GM12892 (cell line): ENCODE measurements at places on chromosomes 7 and 10.

DNA sequence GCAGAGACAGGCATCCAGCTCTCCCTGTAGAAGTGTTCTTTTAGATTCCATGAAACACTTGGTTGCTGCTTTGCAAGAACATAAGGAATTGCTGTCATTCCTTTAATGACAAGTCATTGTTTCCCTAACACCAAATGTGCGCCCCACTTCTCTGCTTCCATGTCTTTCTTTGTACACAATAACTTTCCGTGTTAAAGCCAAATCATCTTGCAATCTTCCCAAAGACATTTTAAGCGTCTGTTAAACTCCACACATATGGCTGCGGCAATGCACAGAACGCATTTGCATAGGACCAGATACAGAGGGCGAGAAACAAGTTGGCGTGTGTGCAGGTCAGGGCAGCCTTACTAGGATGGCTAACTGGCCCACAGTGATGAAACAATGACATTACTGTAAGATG is 399.3 kb upstream of the PRKCQ start:
- DNase-seq: no peak

DNA sequence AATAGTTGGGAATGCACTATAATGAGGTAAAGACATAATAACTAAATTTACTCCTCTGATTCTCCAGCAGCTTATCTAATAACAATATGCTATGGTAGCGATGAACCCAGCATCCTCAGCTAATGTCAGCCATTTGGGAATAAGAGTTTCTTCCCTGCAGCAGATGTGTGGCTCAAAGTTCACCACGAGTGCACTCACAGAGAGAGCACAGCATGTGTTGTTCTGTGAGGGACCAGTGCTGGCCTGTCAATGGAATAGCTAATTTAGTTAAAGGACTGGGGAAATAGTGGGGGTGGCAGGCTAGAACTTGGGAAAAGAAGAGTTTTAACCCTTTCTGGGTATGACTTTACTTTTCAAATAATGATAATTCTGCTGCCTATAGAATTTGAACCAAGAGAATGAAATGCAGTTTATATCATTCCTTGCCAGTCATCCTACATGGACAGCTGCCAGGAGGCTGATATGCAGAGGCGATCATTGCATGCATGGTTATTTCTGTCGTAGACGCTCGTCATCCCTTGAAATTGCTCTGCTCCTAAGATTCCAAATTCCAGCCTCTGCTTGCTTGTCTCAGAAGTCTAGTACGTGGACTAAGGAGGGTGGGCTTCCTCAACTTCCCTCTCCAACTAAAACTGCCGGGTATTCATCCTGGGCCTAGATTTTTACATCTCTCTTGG is 355.6 kb downstream of the RNLS start:
- DNase-seq: no peak

DNA sequence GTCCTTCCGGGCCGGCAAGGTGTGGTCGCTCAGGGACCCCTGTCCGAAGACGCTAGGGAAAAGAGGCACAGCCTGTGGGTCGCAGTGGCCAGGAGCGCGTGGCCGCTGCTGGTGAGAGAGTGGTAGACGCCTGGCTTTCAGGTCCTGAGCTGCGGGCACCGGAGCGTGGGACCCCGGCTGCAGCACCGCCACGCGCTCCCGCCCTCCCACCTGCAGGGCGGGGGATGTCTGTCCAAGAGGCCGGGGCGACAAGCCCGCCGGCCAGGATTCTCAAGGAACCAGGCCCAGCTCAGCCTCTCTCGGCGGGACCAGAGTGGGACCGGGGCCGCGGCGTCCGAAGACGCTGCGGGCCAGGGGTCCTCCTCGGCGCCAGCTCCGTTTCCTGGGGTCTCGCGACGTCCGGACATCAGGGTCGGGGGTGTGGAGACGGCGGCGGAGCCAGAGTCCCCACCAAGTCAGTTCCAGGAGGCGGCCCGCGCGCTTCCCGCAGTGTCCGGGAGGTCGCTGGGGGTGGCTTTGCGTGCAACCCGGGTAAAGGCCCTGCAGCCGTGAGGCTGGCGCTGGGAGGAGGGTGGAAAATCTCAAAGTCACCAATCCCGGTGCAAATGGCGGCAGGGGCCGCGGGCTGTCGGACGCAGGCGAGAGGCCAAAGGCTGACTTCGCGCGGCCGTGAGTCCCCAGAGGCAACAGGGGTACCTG is 5.5 kb downstream of the ZNF503 start:
- no peak for DNase-seq

DNA sequence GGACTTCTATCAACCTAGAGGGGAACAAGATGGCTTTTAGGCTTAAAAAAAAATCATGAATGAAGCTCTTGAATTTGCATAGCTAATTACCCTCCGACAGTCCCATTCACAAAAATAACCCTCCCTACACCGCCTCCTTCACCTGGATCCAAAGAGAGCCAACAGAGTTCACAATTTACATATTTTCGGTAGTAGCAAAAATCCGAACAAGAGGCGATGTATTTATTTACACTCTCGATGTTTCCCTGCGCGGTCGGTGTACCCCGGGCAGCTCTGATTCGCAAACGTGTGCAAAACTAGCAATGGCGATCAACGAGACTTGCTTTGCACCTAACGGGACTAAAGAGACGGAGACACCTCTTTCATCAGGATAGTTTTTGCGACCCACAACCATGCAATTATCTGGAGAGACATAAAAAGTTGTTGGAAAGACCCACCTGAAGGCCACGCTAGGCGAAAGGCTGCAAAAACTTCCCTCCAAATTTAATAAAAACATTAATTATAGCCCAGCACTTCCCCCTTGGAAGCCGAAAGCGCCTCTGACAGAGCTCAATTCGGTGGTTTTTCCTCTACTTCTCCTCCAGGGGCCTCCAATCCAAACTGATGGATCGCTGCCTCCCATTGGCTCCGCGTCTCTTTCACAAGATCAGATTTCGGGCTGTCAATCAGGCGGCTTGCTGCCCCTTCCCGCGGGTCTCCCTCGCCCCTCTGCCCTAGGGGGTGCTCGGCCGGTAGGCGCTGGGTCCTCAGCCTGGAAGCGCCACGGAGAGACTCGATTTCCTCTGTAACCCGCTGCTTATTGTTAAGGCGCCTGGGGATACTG is at the start of gene ETV1:
ETV1 (minus strand) TSS at position 541 of the 823 bp plus-strand sequence. CDS start 614 bp downstream, outside the sequence.
- no peak for DNase-seq

- no peak for DNase-seq
Measured at GRCh38 chr10:2682491-2682890, 384.9 kb upstream of the PFKP start.

DNA sequence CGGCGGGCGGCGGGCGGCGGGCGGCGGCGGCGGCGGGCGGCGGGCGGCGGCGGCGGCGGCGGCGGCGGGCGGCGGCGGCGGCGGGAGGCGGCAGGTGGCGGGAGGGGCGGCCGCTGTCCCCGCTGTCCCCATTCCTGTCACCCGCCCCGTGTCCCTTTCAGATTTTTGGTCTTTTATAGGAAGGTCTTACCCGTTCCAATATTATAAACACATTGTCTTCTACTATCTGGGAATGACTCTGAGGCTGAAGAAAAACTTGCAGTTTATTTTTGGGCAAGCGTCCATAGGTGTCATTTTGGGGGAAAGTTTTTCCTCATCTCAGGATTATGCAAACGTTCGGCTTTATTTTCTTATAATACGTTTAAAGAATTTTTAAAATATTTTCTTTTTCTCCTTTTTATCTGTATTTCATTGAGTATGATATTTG is 578 bp downstream of the ZNF713 start:
- no peak for DNase-seq
